ENCODE measurements at places on chromosomes 6 and 20. TPM values are rescaled to one million over a fixed set of nuclear protein-coding genes. Genes with fewer than 3 reads are reported as not detected.
A peak's percentile ranks its signal among the peaks of the same experiment; 100 is the strongest.

- H3K27me3 ChIP-seq = no peaks in the 10 kb centered on the region
- H3K4me3 ChIP-seq = no peak overlapping the region
- H3K4me1 ChIP-seq = peaks cover 2% of the 10 kb centered on the region
- no peak overlapping the region for H3K27ac ChIP-seq
- DNase-seq = no peak
- no peaks in the 10 kb centered on the region for H3K36me3 ChIP-seq
These were observed 140.0 kb upstream of the SGK1 start for GRCh38 chr6:134457941-134458340.

DNA sequence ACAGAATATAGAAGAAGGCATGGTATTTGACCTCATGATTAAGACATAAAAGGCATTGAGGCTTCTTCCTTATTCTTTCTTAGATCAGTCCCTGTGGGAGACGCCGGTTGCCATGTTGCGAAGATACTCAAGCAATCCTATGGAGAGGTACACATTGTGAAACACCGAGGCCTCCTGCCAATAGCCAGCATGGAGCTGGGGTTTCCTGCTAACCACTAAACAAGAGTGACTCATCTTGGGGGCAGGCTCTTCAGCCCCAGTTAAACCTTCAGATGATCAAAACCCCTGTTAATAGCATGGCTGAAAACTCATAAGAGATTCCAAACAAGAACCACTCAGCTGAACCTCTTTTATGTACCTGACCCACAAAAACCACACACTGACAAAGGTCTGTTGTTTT is 478.8 kb downstream of the CD83 start:
- H3K27ac ChIP-seq = no peak overlapping the region
- H3K4me1 ChIP-seq = peaks cover 3% of the 10 kb centered on the region
- H3K36me3 ChIP-seq = peaks cover 2% of the 10 kb centered on the region
- no peaks in the 10 kb centered on the region for H3K27me3 ChIP-seq
- no peak for DNase-seq

DNA sequence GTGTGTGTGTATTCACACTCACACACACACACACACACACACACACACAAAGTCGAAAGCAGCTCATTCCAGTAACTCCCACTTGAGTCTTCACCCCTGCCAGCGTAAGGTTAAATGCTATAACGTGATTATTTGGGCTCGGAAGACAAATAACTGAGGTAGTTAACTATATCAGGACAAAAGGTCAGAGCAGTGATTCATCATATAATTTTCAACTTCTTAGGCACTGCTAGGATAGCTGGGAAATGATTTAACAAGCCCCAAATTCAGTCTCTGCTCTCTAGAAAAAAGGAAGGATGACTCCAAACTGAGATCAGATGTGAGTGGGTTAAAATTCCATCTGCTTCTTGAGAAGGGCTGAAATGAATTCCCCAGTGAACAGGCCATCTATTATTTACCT is 30.7 kb downstream of the HDGFL1 start:
- H3K4me3 ChIP-seq = no peak overlapping the region
- H3K36me3 ChIP-seq = no peaks in the 10 kb centered on the region
- no peak overlapping the region for H3K27ac ChIP-seq

- H3K4me1 ChIP-seq = no peaks in the 10 kb centered on the region
- no peak overlapping the region for H3K27ac ChIP-seq
- no peaks in the 10 kb centered on the region for H3K27me3 ChIP-seq
- no peak overlapping the region for H3K4me3 ChIP-seq
- DNase-seq = no peak
These were observed 12.4 kb upstream of the GRIK2 start for GRCh38 chr6:101380897-101381630.

- H3K36me3 ChIP-seq = peaks cover 5% of the 10 kb centered on the region
- no peaks in the 10 kb centered on the region for H3K27me3 ChIP-seq
- peaks cover 2% of the 10 kb centered on the region for H3K4me1 ChIP-seq
- peak overlapping the region; percentile 1 for H3K27ac ChIP-seq
- no peak for DNase-seq
- no peak overlapping the region for H3K4me3 ChIP-seq
These were observed 12.7 kb upstream of the RAMACL start for GRCh38 chr6:166599205-166599604.

DNA sequence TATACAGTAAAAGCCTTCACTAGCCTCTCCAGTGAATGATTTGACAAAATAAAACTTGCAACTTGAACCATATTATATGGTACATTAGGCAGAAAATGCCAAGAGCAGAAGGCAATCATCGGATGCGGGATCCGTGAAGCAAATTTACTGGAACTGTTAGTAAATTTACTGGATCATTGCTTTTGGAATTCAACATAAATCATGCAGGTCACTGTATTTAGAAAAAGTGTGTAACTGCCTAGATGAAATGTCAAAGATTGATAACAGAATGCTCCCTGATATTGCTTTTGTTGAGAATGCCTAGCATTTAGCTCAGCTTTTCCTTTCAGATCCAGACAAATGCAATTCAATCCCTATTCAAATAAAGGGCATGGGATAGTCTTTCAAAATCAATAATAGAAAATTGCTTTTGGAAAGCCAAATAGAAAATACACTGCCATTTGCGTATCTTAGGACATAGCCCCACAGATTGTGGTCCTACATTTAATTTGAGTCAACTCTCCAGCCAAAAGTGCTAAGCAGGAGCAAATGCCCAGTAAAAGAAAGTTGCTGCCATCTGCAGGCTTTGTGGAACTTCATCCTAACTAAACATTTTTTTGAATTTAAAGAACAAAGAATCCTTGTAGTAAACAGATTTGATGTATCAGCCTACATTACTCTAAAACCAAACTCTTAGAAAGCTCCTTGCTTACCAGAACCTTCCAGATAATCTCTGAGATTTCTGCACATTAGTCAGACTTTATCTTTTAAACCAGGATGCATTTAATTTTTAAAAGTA is 109.5 kb upstream of the HSF2 start:
- no peaks in the 10 kb centered on the region for H3K27me3 ChIP-seq
- peaks cover 2% of the 10 kb centered on the region for H3K4me1 ChIP-seq
- DNase-seq = no peak
- H3K4me3 ChIP-seq = no peak overlapping the region
- H3K36me3 ChIP-seq = no peaks in the 10 kb centered on the region

DNA sequence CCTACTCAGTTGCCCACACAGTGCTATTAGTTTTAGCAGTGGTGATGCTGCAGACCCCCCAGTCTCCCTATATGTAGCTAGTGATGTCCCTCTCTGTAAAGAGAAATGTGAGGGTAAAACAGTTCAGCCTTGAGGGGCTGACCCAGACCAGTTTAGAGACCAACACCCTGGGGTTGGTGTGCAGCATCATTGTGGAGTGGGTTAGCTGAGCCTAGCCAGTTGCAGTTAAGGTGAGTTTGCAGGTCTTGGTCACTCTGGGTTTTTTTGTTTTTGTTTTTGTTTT is 401 bp upstream of the B3GALT4 start:
- DNase-seq = no peak
- peaks cover 4% of the 10 kb centered on the region for H3K36me3 ChIP-seq
- no peaks in the 10 kb centered on the region for H3K27me3 ChIP-seq
- H3K4me1 ChIP-seq = peaks cover 62% of the 10 kb centered on the region
- peak overlapping the region; percentile 91 for H3K4me3 ChIP-seq
- peak overlapping the region; percentile 99 for H3K27ac ChIP-seq

GRCh38 chr6:150897400-150897943 is 32.0 kb downstream of the MTHFD1L start:
- no peak for DNase-seq
- H3K4me3 ChIP-seq = no peak overlapping the region
- H3K4me1 ChIP-seq = peaks cover 22% of the 10 kb centered on the region
- H3K36me3 ChIP-seq = peaks cover 3% of the 10 kb centered on the region
- H3K27me3 ChIP-seq = no peaks in the 10 kb centered on the region

PRRT1 gene
- 0.35 TPM for total RNA-seq

Measured in T-helper 17 cell (primary cell).